NCI-H446 (cell line): ENCODE measurements at places on chromosomes 2 and 18.

GRCh38 chr2:43201497-43201896 lies 24.9 kb downstream of the ZFP36L2 start:
- DNase-seq = no peak

GRCh38 chr2:180716186-180717180 lies 263.9 kb upstream of the UBE2E3 start:
- no peak for DNase-seq

GRCh38 chr2:71544919-71545571 lies 91.7 kb downstream of the DYSF start:
- peak; percentile 9 for DNase-seq

GRCh38 chr18:69789794-69790193 lies 157.9 kb downstream of the CD226 start:
- no peak for DNase-seq

DNA sequence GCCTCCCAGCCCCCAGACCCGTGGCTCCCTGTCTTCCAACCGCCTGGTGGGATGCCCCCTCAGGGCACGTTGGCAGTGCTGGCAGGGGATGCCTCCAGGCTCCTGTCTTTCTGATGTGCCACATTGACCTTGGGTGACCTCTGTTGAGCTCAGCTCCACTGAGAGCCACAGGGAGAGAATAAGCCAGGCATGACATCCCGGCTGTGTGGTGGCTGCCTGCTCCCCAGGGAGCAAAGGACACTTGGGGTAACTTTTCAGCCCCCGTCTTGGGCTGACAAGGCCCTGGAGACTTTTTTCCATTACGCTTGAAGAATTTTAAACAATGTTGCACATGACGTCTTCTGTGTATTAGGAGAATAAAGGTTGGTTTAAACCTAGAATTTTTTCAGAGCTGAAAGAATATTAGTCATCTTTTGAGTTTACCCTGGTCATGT lies 246.0 kb downstream of the TSN start:
- DNase-seq = no peak

DNA sequence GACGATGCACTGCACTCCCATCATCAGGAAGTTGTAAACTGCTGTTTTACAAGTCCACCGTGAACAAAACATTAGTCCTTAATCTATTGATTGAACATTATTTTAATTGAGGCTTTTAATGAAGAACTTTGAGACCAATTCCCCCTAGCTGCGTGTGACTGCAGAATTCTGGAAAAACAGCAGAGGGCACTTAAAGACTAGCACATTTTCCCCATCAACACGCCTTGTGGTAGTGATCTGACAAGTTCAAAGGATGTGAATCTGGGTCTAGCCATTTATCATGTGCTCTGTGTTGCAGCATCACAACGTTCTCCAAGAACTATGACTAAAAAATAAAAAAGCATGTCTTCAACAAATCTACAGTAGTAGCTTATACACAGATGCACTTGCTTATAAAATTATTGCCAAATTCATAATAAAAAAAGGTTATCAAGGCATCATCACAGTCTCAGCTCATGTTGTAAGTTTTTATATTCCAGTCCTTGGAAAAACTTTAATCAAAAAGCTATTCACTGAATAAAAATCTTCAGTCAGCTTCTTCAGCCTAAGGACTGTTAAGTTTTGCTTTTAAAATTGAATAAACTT lies 35.8 kb downstream of the SKOR2 start:
- peak; percentile 36 for DNase-seq

- peak; percentile 17 for DNase-seq
These were observed 174.2 kb downstream of the MIB1 start for GRCh38 chr18:21914739-21915319.

- DNase-seq = no peak
These were observed 6.6 kb downstream of the HTRA2 start for GRCh38 chr2:74536166-74536950.

GRCh38 chr2:236554629-236555282 lies 14.9 kb upstream of the ACKR3 start:
- no peak for DNase-seq

DNA sequence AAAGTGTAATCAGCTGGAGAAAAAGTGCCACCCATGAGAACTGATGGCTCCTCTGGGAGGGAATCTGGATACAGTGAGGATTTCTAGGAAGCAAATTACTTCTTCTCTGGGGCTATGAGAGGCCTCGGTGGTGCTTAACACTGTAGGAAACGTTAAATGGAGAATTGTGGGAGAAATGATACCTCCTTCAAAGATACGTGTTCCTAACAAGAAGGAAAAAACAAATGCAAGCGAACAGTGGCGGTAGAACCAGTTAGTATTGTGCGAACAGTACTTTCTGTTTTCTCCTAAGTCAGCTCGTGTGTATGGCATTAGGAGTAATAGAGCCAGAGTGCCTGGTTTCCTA lies 587 bp upstream of the MTIF2 start:
- DNase-seq = no peak

GRCh38 chr2:172888714-172889669 lies 153.3 kb downstream of the RAPGEF4 start:
- DNase-seq = no peak

DNA sequence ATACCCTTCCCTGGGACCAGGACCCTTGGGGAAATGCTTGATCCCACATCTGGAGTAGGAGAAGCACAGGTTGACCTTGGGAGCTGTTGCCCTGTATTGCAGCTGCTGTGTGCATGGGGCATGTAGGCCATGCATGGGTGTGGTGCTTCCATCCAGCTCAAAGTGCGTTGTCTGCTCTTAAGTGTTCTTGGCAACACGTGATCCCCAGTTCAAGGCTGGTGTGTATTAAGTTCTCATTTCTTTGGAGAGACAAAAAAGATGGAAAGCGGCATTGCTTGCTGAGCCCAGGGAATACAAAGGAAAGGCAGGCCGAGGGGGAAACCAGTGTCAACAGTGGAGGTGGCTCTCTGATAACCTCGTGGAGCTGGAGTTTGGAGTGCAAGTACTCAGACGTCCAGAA lies 110.7 kb downstream of the RTP5 start:
- DNase-seq = no peak

- DNase-seq = no peak
These were observed 123.3 kb upstream of the SLC1A4 start for GRCh38 chr2:64865831-64866345.

- DNase-seq = no peak
These were observed 52.4 kb downstream of the LPIN1 start for GRCh38 chr2:11798701-11799435.

GRCh38 chr18:32760391-32760790 lies 12.4 kb downstream of the KLHL14 start:
- DNase-seq = no peak

GRCh38 chr18:12403601-12404506 lies 3.9 kb upstream of the PRELID3A start:
- DNase-seq = no peak

GRCh38 chr2:18154812-18155211 lies 276.3 kb downstream of the KCNS3 start:
- DNase-seq = no peak

GRCh38 chr2:68857855-68858456 lies 13.2 kb downstream of the BMP10 start:
- no peak for DNase-seq

DNA sequence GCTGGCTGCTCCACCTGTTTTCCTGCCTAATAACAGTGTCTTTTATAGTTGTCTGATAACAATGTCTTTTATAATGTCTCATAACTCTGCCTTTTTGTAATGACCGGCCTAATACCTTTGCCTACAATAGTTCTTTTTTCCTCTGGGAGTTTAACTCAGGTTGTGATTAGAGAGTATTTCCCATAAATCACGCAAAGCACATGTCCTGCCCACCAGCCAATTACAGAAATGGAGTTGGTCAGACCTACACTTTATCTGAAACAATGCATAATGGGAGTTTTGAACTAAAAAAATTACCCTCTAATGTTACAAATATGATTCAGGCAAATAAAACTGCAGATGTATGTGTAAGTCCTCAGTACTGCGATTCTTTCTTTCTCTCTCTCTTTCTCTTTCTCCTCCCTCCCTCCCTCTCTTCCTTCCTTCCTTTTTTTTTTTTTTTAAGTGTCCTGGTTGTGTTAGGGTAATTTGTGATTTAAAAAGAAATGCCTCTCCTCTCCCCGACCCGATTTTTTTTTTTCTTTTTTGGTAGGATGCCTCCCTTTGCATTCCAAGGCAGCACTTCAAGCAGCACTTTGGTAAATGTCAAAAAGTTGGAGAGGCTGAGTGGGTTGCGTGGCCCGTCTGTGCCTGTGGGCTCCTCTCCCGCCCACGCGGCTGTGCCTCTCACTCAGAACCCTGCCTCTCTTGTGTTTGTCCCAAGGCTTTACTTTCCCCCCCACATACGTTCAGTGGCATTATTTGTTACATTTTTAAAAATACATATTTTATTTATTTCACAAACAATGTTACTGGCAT lies 147.3 kb downstream of the AGAP1 start:
- no peak for DNase-seq

DNA sequence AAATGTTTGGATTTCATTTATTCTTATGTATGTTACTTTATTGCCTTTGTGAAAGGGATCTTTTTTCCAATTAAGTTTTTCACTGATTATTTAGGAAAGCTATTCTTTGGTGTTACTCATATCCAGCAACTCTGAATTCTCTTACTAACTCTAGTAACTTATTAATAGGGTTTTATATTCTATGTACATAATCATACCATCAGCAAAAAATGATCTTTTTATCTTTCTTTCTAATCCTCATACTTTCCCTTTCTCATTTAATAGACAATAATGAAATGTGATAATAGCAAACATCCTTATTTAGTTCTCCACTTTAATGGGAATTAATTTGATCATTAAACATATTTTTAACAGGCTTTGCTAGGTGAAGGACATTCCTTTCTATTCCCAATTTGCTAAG lies 12.3 kb upstream of the CDKL4 start:
- DNase-seq = no peak

DNA sequence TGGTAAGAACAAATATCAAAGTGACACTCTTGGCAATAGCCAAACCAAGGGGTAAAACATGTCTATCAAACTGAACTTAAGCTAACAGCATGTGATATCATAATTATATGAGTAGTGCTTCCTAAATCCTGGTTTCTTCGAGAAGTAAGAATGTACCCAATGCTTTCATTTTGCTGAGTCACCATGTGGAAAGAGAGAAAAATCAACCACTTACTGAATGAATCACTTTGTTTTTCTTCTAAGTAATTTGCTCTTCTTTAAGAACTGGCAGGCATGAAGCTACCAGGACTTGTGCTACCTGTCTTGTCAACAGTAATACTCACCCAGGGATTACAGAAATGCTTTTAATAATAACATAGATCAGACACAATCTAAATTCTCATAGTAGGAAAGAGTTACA lies 19.0 kb upstream of the DUSP19 start:
- no peak for DNase-seq

- DNase-seq = no peak
These were observed 2.3 kb downstream of the ZC3H6 start for GRCh38 chr2:112277596-112278220.

GRCh38 chr2:45895241-45895861 lies 243.9 kb downstream of the PRKCE start:
- DNase-seq = no peak
